Stimulated activated CD8-positive, alpha-beta memory T cell treated with anti-CD3 and anti-CD28 coated beads, Interleukin-7, amount 100 ng/mL, for 24 hours (primary cell): ENCODE measurements at places on chromosomes 12 and 14.
A peak's percentile ranks its signal among the peaks of the same experiment; 100 is the strongest.

DNA sequence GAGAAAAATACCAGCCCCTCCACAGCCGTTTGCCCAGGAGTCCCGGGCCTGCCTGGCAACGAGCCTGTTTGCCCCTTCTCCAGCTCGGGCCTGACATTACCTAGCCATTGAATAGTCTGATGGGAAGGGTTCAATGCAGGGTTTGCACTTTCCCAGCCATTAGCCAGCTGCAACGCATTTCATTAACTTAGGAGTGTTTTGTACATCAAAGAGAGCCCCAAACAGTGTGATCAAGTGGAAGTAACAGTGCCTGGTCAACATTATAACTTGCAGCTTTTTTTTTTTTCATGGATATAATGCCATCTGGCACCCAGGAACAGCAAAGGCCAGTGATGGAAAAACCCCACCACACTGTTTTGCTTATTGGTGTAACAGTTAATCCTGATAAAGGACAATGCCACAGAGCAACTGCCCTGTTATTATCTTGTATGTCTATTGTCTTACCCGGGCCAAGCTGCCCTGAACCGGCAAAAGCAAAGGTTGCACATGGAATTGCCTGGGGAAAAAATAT lies 38.0 kb downstream of the BTG1 start:
- DNase-seq, result no peak

DNA sequence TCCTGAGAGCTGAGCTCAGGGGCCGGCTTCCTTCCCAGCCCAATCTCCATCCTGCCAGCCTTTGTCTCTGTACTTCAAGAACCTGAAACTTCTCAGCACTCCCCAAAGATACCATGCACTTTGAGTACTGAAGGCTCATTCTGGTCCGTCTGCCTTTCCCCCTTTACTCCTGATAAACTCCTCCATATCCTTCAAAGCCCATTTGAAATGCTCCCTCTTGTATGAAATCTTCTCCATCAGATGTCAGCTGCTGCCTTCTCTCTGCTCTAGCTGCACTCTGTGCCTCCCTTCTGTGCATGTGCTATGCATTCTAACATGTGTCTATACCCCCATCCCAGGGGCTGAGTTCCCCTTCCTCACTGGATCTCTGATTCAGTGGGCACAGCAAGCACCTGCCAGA lies 52.1 kb downstream of the PITPNM2 start:
- DNase-seq, result no peak

- no peak for DNase-seq
Observed at GRCh38 chr12:107635139-107635538, 50.5 kb upstream of the PWP1 start.

GRCh38 chr12:94304012-94304411 lies 155.6 kb downstream of the PLXNC1 start:
- DNase-seq, result no peak

DNA sequence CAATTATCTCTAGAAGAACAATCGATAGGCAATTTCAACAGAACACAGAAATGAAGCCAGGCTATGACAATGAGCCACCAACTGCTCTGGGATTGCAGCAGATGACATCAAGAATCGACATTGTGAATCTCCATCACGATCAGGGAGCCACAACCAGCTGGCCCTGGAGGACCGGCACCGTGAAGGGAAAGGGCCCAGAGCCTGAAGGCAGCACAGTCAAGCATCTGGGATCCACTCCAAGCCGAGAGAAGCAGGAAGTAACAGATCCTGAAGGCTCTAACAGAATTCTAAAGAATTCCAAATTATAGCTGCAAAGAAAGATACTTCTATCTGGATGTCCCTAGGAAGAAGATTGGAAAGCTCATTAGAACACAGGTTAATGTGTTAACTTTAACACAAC lies 61.0 kb downstream of the LRRC74A start:
- no peak for DNase-seq

DNA sequence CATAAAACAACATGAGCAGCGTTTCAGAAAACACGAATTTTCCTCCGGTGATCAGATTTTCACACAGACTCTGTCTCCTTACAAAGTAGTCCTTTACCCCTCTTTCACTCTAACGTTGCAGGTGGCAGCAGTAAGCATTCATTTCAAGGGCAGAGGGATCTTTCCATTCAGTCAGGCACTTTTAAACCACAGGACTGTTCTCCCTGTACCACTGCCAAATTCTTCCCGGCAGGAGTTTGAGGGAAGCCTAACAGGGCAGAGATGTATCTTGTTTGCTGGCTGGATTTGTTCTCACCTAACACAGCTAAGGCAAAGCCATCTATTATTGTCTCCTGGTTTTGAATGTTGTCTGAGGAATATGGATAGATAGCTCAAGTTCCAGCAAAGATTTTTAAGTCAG lies 1187.3 kb upstream of the SEL1L start:
- no peak for DNase-seq

GRCh38 chr12:2212537-2212936 lies 159.8 kb downstream of the CACNA1C start:
- no peak for DNase-seq

- peak; percentile 35 for DNase-seq
Observed at GRCh38 chr14:91177073-91178034, 63.5 kb downstream of the DGLUCY start.
